ENCODE measurements at places on chromosomes 7 and 10.

DNA sequence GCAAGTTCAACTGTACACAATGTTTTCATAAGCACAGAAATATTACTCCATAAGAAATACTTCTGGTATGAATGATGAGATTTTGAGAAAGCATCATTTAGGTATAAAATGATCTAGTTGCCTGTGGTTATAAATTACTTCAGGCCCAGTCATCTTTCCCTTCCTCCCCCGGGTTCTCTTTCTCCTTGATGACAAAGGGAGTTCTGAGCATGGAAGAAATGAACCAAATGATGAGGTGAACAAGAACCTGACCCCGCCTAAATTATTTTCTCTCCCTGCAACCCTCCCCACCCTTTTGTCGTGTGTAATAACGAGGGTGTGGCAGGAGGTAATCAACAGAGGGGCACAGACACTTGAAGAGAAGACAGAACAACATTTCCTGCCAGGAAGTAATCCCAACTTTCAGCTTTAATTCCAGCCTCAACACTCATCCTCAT lies 319.6 kb upstream of the SP8 start:
- no peak for DNase-seq

DNA sequence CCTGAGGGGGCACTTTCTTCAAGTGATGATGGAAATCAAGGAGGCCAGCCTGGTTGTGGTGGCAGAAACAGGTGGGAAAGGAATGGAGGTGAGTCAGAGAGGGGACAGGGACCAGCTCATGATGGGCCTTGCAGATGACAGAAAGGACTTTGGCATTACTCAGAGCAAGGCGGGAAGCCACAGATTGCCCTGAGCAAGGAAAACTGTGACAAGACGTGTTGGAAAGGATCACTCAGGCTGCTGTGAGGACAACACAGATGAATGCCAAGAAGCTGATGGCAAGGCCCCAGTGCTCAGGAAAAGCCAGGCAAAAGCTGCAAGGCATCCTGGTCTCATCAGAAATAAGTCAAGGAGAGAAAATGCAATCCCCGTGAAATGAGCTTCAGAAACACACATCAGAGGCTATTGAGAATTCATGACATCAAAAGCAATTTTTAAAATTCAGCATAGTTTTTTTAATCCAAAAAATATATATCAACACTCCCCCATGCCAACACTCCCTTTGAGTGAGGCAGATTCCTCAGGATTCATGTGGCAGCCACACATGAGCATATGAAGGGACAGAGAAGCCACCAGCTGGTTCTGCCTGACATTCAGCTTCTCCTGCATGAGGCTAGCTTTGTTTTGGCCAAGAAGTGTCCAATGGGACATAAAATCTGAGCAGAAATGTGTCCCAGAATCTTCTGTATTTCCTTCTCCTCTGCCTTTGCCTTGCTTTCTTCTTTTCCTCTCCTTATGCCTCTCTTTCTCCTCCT lies 244.5 kb upstream of the MYO3A start:
- DNase-seq = no peak

- DNase-seq = no peak
Observed at GRCh38 chr7:7772397-7772821, 54.0 kb upstream of the RPA3 start.

GRCh38 chr10:31479752-31480151 lies 160.7 kb downstream of the ZEB1 start:
- no peak for DNase-seq

- no peak for DNase-seq
Observed at GRCh38 chr7:155725006-155725355, 80.5 kb downstream of the RBM33 start.

DNA sequence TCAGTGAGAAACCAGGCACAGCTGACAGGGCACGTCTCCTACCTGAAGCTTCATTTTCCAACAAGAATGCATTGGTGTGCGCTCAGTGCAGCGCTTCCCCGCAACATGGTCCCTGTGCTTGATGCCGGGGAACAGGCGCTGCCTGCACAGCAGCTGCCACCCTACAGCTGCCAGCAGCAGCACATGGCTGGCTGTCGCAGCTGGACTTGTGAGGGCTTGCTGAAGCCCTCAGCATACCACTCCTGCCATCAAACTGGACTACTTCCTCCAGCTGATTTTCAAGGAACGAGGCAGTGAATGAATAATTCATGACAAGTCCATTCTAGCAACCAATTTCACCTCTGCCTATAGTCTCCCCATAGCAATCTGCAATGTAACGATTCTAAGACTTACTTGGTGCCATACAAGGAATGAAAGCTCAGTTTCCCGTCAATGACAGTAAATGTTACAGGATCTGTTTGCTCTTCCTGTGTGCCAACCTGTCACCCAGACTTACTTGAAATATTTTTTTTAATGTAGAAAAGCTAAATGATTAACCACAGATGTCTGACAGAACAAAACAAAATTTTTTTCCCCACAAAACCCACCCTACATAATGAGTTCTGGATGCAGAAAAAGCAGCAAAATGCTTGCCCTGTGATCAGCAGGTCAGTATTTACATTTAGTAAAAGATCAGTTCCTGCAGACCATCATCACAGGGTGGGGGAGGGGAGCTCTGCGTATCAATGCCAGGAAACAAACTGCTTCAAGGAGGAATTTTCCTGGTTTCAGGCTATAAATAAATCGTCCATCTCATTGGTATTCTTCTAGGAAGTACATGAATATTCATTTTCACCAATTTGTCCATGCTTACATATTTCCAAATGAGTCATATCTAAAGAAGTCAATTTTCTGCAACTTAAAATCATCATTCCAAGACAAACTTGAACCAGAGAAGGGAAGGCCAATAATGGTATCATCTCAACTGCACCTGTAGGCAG lies 140.6 kb downstream of the ALOX5 start:
- no peak for DNase-seq

GRCh38 chr10:95651346-95652060 lies 5.0 kb downstream of the ALDH18A1 start:
- no peak for DNase-seq

- no peak for DNase-seq
Observed at GRCh38 chr10:63199716-63200115, 66.6 kb downstream of the NRBF2 start.

DNA sequence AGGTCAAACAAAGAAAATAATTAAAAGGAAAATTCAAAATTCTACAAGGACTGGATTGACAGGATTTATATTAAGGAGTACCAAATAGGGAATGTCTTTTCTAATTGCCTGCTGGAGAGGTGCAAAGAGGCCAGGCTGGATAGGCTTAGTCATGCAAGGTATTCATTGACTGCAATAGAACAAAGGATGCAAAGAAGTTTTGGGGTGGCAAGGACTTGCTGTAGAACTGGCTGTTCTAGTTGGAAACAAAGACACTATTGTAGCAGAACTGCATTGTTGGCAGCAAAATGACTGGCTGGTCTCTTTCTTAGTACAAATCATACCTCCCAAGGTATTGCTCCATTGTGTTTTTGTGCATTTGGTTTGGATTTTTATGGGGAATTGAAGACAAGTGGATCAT lies 10.1 kb downstream of the ITGB8 start:
- DNase-seq = no peak

DNA sequence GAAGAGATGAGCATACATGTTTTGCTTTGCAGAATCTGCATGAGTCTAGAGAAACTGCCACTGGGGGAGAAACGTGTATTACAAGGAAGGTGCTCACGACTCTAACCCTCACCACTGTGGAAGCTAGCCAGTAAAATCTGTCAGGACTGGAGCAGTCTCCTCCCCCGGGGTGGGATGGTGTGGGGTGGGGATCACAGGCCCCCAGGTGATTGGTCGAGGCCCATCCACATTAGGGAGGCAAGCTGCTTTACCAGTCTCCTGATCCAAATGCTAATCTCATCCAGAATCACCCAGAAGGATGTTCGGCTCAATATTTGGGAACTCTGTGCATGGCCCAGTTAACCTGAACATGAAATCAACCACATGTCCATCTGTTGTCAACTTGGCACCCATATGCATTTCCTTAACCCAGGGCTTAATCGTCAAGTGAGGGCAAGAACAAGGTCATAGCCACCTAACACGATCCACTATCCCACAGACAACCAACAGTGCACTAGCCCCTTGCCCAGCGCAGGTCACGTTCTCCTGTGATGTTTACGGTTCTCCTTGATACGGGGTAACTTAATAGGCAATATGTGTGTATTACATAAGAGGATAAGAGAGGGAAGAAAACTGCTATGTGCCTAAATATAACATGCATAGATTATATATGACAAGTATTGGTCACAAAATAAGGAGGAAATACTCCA lies 40.8 kb downstream of the DNAJB6 start:
- no peak for DNase-seq

DNA sequence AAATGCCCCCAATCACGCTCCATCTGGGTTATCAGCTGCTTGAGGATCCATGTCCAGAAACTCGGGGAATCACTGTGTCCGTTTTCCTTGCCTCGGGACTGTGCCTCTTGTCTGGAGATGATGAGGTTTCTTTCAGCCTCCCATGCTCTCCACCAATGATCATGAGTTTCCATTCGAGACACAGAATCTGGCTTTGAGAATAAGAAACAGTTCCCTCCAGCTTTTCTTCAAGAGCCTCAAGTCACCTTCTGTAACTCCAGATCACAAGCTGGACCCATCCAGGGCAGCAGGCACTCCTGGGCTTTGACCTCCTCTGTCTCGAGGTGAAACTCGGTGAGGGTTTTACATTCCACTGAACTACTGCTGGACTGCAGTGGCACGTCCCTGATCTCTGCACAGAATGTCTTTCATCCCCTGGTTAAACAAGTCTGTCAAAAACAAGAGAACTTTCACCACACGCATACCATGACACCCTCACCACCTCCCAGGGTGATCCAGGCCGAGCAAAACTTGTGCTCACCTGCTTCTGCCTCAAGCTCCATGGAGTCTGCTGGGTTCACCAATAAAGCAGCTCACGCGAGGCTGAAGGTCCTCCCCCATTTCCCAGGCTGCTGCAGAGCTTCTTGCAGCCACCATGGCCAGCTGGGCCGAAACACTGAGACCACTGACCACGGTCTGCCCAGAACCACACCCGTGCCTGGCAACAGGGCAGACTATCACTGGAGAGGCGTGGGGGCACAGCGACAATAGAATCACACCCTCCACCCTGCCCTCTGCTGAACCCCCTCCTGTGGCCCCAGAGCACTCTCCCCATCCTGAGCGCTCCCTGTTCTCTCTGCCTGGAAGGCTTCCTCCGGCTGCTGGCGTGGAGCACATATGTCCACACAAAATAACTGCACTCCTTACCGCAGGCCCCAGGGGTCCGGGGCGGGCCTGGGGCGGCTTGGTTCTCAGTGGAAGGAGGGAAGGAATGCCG lies 25.1 kb downstream of the MAT1A start:
- no peak for DNase-seq

DNA sequence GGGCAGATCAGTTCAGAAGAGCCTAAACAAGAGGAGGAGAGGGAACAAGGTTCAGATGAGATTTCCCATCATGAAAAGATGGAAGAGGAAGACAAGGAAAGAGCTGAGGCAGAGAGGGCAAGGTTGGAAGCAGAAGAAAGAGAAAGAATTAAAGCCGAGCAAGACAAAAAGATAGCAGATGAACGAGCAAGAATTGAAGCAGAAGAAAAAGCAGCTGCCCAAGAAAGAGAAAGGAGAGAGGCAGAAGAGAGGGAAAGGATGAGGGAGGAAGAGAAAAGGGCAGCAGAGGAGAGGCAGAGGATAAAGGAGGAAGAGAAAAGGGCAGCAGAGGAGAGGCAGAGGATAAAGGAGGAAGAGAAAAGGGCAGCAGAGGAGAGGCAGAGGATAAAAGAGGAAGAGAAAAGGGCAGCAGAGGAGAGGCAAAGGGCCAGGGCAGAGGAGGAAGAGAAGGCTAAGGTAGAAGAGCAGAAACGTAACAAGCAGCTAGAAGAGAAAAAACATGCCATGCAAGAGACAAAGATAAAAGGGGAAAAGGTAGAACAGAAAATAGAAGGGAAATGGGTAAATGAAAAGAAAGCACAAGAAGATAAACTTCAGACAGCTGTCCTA lies 52.7 kb upstream of the AGBL3 start:
- DNase-seq = no peak
